Germinal center (tissue), 1 donor: ENCODE measurements at places on chromosomes 5 and 9.

- DNase-seq = no peak
Measured at GRCh38 chr5:148776780-148777179, 49.6 kb upstream of the ADRB2 start.

DNA sequence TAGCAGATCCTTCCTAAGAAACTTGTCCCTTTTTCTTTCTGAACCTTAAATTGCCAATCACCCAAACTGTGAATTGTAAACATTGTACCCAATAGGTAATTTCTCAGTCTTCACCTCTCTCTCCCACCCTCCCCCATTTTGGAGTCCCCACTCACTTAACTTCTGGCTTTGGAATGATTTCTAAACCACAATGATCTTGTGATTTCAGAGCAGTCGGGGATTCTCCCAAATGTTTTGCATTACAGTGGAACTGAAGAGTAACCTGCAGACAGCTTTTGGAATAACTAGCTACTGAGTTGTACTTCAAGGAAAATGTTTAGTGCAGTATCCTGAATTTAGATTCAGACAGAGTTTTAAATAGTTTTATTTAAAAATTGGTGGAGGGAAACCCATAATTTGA, 19.2 kb downstream of the SLC27A6 start:
- no peak for DNase-seq

GRCh38 chr5:128409166-128409800, 128.8 kb downstream of the FBN2 start:
- no peak for DNase-seq

- DNase-seq = no peak
Measured at GRCh38 chr5:169410996-169411783, 110.3 kb upstream of the SLIT3 start.

DNA sequence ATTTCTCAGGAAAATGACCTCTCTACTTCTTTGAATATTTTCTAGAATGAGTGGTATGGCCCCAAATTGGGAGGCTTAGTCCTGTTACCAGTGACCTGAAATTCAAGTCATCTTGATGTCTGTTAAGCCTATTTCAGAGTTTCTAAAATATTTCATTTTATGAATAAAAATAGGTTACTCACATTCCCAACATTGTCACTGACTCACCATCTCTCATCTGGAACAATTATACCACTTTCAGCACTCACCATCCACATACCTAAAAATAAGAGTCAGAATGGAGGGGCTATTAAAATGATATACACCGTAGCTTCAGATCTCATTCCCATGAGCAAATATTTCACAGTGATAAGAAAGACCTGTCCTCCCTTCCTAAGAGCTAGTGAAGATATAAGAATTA, 71.8 kb downstream of the KIAA1958 start:
- no peak for DNase-seq

GRCh38 chr9:93907551-93908199, 47.5 kb downstream of the BARX1 start:
- DNase-seq = no peak

- no peak for DNase-seq
Measured at GRCh38 chr5:160479926-160480325, 58.3 kb downstream of the PTTG1 start.

DNA sequence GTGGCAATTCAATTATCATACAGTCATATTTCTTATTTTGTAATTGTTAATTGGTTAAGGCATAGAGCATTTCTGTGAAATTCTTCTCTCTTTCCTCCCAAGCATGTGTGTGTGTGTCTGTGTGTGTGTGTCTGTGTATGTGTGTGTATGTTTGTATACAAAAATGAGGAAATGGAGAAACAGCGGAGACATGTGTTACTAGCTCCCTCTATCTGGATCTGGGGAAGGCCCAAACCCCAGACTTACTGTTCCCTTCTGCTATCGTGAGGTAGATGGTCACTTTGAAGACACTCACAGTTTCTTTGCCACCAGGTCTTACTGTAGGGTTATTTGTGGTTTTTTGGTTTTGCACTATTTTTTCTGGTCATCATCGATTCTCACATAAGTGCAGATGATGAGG, 11.4 kb upstream of the C5orf63 start:
- DNase-seq = no peak

- DNase-seq = no peak
Measured at GRCh38 chr5:38191693-38192092, 66.7 kb upstream of the EGFLAM start.

GRCh38 chr9:114221706-114222465, 66.5 kb downstream of the COL27A1 start:
- no peak for DNase-seq

- DNase-seq = no peak
Measured at GRCh38 chr9:114227288-114228015, 72.1 kb downstream of the COL27A1 start.

- DNase-seq = no peak
Measured at GRCh38 chr9:137321726-137322361, 19.8 kb upstream of the NRARP start.

DNA sequence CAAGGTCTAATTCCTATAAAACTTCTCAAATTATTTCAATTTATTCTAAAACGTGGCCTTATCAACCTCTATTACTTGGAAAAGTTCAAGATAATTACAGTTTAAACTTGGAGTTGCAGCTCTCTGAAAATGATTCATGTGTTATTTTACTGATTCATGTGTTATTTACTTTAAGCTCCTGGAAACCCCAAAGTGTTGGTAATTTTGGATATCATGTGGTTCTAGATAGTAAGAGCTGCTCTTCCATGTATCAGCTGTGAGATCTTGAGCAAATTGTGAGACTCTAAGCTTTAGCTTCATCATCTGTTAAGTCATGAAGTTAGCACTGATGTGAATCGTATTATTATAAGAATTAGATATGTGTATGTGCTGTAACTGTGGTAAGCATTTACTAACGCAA, 749.2 kb downstream of the TLE4 start:
- DNase-seq = no peak

DNA sequence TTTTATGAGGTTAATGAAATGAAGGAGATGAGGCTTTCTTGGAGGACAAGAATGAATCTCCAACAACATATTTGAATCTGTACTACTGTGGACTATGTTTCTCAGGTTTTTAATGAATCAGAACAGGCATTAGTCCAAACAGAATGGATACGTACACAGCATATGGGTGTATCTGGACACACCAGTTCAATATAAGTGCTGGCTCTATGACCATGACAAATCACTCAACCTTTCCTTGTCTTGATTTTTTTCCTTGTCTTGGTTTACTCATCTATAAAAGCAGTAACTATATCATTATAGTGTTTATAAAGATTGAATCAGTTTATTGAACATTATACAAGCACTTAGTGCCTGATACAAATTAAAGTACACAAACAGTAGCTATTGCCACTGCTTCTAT, 104.1 kb downstream of the AP3B1 start:
- no peak for DNase-seq

DNA sequence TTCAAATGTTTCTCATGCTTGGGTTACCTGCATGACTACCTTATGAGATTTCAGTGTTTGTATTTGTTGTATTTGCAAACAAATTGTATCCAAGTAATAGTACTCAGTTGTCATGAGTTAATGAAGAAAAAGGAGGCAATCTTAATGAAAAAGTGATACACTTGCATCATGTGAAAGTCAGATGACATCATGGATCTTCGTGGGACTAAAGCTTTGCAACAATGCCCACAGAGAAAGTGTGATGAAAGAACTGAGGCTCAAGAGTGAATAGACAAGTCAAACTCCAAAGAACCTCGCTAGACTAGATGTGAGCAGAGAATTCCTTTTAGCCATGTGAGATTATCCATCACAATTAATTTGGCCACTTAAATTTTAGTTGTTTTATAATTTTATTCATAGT, 75.4 kb upstream of the ADRB2 start:
- DNase-seq = no peak

DNA sequence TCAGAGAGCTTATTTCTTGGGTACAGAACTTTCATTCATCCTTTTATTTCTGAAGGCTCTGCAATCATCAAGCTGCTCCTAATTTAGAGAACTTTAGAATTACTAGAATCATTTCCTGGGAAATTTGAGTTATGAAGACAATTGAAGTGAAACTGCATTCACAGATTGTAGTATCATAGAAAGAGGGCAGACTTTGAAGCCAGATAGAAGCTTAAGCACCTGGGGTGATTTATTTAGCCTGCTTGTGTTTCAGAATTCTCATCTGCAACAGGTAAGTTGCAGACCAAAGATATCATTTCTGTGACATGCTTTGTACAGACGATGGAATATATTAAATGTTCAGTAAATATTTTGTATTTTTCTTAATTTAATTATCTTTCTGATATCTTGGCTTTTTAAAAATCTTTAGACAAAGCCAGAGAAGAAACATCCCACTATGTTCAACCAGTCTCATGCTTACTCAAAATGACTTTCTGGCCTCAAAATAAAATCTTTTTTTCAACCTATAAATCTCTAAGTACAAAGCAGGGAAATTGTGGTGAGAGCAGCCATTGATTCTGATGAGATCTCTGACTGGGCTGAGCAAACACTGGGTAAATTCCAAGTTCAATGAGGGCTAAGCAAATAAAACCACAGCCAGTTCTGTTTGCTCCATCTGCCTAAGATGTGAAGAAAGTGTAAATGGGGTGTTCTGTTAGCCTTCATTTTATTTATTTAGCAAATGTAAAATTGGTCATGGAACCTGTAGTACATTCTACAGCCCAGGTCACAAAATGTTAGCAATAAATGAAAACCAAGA, 264.7 kb upstream of the CCNG1 start:
- DNase-seq = no peak

- DNase-seq = no peak
Measured at GRCh38 chr5:107604990-107605389, 65.7 kb downstream of the EFNA5 start.

- no peak for DNase-seq
Measured at GRCh38 chr5:38871058-38871605, 25.3 kb downstream of the OSMR start.

- no peak for DNase-seq
Measured at GRCh38 chr5:29367176-29367833, 1826.2 kb upstream of the CDH6 start.

- no peak for DNase-seq
Measured at GRCh38 chr5:147403651-147404640, 105.9 kb downstream of the DPYSL3 start.

DNA sequence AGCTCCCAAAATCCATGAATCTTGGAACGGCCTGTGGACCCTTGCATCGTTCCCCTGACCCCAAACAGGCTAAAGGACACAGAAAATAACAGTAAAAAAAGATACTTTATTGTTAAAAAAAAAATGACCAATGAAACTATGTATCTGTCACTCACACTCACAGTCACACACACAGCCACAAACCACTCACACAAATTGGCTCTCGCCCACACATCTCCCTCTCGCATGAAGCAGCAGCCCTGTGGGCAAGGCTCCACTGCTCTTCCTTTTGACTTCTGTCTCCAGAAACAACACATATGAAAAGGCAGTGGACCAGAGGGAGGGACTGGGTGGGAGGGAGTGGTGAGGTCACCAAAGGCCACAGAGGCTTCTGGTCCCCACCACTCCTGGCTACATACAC, 56.6 kb downstream of the SLC36A1 start:
- DNase-seq = no peak

DNA sequence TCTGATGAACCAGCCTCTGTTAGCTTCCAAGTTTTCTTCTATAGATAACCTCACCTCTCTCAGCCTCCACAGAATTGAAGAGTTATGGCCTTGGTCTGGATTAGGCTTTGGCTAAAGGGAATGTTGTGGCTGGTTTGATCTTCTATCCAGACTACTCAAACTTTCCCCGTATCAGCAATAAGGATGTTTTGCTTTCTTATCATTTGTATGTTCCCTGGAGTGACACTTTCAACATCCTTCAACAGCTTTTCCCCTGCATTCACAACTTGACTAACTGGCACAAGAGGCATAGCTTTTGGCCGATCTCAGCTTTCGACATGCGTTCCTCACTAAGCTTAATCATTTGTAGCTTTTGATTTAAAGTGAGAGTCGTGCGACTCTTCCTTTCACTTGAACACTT, 28.1 kb upstream of the GNE start:
- DNase-seq = no peak

- no peak for DNase-seq
Measured at GRCh38 chr5:6405591-6405990, 27.2 kb upstream of the MED10 start.

DNA sequence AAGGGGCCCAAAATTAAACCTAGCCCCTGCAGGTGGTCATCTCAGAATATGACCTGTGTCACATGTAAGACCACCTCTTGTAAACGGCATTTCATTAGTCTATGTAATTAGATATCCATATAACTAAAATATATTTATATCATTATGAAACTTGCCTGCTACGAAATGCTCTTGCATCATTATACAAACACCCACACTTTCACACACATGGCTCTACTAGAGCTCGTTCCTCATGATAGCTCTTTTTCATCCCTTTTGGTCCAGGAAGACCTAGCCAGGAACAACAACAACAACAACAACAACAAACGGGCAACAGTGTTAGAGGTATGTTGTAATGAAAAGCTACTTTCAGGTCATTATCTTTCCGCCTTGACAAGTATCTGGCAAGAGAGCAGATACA, 58.6 kb downstream of the LHFPL2 start:
- DNase-seq = no peak

DNA sequence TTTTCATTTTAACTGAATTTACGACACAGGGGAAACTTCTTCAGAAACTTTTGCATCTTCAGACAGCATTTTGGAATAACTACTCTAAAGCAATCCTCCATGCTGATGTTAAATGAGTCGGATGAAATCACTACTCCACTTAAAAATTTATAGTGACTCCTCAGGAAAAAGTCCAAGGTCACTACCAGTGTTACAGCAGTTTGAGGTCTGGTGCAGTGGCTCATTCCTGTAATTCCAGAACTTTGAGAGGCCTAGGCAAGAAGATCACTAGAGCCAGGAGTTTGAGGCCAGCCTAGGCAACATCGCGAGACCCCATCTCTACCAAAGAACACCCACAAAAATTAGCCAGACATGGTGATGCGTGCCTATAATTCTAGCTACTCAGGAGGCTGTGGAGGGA, 5.9 kb upstream of the GAS1 start:
- no peak for DNase-seq

DNA sequence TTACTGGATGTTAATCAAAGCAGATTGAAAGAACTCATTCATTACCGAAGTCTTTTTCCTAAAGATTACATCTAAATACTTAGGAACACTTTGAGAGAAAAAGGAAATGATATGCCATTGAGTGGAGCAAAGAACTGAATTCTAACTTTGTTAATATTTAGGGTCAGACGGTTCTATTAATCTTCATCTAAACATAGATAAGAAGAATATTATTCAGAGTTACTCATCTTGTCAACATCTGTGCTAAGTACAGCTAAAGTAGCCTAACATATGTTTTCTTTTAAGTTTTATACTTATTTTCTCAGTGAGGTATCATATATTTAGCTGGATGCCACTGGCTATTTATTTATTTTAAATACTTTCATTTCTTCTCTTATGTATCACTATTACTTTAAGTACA, 1763.7 kb downstream of the EFNA5 start:
- DNase-seq = no peak
